ENCODE measurements at places on chromosomes 6 and 20. TPM values are rescaled to one million over a fixed set of nuclear protein-coding genes. Genes with fewer than 3 reads are reported as not detected.

PSORS1C1 gene
- not detected for total RNA-seq

COL11A2 gene
- total RNA-seq: 70.6 TPM

POPDC3 gene
- total RNA-seq: 53.4 TPM

HLA-C gene
- 132 TPM for total RNA-seq

PPP1R3G gene
- total RNA-seq: 7.6 TPM

TRAPPC3L gene
- not detected for total RNA-seq

PDE7B gene
- total RNA-seq: 0.60 TPM

- no peaks in the 10 kb centered on the region for H3K36me3 ChIP-seq
- no peaks in the 10 kb centered on the region for H3K27me3 ChIP-seq
- DNase-seq: no peak
- peak overlapping the region; percentile 55 for H3K27ac ChIP-seq
- H3K4me1 ChIP-seq: peaks cover 61% of the 10 kb centered on the region
- no peak overlapping the region for H3K4me3 ChIP-seq
Observed at GRCh38 chr6:167860550-167861226, 34.0 kb downstream of the AFDN start.

- no peaks in the 10 kb centered on the region for H3K36me3 ChIP-seq
- no peaks in the 10 kb centered on the region for H3K27me3 ChIP-seq
Observed at GRCh38 chr20:22412977-22413868, 171.1 kb downstream of the FOXA2 start.

DNA sequence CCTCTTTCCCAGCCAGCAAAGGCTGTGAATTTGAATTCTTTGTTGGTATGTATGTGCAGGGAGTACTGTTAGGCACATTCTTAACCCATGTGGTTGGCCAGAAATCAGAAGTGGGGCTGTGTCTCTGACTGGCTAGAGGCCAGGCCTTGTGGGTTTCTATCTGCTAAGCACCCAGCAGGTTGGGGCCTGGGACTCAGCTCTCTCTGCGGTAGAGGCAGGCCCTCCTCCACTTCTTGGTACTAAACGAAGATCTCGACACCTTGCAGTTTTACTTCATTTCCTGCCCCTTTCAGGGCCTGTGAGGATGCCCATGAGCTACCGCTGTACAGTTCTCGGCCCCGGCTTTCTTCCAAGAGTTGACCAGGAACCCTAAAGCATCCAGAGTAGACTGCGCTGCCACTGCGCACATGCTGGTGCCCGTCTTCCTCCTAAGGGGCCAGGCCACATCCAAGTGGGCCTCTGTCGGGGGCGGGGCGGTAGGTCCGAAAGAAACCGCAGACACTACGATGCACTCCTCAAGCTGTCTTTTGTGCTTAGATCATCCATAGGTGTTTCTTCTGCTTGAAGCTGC lies 51.1 kb downstream of the TCP11 start:
- H3K4me1 ChIP-seq: no peaks in the 10 kb centered on the region
- peaks cover 5% of the 10 kb centered on the region for H3K36me3 ChIP-seq
- no peaks in the 10 kb centered on the region for H3K27me3 ChIP-seq
- DNase-seq: no peak
- H3K4me3 ChIP-seq: no peak overlapping the region

DNA sequence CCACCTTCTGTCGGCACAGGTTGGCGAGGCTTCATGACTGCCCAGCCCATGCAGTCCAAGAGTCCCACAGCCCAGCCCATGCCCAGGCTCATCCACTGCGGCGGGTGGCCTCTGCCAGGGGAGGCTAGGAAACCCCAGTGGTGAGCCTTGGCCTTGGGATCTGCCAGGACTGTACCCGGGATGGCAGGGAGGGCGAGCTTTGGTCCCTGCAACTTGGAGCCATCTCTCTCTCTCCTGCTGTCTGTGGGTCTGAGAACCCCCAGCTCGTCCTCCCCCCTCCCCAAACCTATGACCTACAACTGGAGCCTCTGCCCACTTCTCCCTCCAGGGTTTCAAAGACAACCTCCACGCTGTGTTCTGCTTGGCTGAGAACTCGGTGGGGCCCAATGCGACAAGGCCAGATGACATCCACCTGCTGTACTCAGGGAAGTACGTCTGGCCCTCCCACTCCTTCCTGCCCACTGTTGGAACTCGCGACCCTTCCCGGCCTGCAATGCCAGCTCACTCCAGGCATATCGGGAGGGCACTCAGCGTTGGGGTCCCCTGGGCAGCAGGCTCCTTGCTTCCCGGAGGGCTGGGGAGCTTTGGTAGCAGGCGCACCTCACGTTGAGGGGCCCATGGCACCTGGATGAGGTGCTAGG lies 19.7 kb downstream of the NPEPL1 start:
- H3K4me1 ChIP-seq: no peaks in the 10 kb centered on the region
- no peak for DNase-seq
- no peaks in the 10 kb centered on the region for H3K27me3 ChIP-seq
- no peak overlapping the region for H3K4me3 ChIP-seq
- no peak overlapping the region for H3K27ac ChIP-seq

- peaks cover 10% of the 10 kb centered on the region for H3K4me1 ChIP-seq
- DNase-seq: no peak
- H3K27ac ChIP-seq: no peak overlapping the region
- no peaks in the 10 kb centered on the region for H3K36me3 ChIP-seq
- peaks cover 8% of the 10 kb centered on the region for H3K27me3 ChIP-seq
Observed at GRCh38 chr6:46651006-46651405, 1.6 kb downstream of the CYP39A1 start.

DNA sequence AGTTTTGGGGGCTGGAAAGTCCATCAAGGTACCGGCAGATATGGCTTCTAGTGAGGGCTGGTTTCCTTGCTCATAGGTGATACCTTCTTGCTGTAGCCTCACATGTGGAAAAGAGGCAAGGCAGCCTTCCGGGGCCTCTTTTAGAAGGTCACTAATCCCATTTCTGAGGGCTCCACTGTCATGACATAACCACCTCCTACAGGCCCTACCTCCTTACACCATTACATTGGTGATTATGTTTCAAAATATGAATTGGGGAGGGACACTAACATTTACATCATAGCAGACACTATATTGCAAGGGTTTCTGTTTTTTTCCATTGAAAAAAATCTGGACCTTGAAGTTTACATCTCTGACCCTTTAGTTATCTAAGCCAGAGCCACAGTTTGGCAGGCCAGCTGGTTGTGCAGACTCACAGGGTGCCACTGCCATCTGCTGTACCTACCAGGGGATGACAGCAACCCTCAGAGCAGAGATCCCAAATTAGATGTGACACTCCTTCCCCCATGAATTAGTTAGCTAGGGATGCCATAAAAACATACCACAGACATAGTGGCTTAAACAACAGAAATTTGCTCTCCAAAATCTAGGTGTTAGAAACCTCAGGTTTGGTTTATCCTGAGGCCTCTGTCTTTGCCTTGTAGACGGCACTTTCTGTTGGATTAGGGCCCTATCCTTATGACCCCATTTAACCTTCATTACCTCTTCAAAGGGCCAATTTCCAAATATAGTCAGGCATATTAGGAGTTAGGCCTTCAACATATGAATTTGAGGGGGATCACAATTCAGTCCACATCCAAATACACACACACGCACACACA lies 166.4 kb upstream of the RNF217 start:
- H3K4me1 ChIP-seq: no peaks in the 10 kb centered on the region
- no peak overlapping the region for H3K27ac ChIP-seq
- H3K4me3 ChIP-seq: no peak overlapping the region

DNA sequence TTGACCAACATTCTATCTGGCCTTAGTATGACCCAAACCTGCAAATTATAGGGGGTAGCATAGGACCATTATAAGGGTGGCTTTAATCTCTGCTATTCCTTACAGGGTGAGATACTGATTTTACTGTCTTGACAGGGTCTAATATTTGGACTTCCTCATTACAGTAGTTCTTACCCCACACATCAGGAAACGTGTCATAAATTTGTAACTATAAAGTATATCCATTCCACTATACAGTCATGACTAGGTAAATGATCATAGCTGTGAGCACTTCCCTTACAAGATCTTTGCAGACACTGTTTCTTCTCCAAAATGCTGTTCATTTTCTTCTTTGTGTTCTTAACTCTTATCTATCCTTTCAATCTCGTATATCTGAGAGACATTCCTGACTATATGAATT lies 518.7 kb upstream of the RNF217 start:
- H3K27ac ChIP-seq: no peak overlapping the region
- no peaks in the 10 kb centered on the region for H3K27me3 ChIP-seq
- peaks cover 1% of the 10 kb centered on the region for H3K4me1 ChIP-seq
- no peak overlapping the region for H3K4me3 ChIP-seq
- H3K36me3 ChIP-seq: no peaks in the 10 kb centered on the region

DNA sequence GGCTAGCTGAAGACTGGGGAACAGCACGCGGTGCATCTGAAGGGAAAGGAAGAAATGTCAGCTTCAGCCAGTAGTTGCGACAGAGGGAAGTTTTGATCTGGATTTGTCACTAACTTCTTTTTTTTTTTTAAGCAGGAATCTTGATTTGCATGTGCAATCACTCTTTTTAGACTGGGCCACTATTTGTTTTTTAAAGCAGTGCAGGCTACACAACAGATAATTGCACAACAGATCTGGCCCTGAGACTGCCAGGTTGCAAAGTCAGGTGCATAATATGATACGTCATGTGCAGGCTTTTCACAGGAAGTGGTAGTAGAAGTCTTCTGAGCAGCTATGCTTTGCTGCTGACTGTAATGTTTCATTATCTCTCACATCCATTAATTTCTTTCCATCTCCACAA lies 13.5 kb downstream of the PFDN4 start:
- H3K27ac ChIP-seq: no peak overlapping the region
- no peak for DNase-seq
- H3K27me3 ChIP-seq: no peaks in the 10 kb centered on the region
- H3K4me1 ChIP-seq: peaks cover 3% of the 10 kb centered on the region
- H3K4me3 ChIP-seq: no peak overlapping the region

DNA sequence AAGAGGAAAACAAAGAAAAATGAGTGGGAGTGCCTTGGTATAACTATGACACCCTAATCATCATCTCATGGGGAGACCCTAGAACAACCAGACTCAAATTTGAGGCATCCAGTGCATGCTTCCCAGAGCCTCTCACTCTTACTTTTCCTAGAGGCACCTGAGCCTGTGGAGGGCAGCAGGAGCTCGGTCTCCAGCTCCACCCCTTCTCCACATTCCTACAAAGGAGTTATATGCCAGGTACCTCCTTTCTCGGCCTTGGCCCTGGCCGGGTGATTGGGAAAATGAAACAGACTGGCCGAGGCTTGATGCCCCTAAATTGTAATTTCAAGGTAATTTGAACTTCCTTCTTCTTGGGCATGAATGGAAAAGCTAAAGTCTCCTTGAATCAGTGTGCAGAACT lies 761.2 kb upstream of the CHD6 start:
- DNase-seq: no peak
- H3K4me3 ChIP-seq: no peak overlapping the region
- H3K27ac ChIP-seq: no peak overlapping the region
- H3K36me3 ChIP-seq: no peaks in the 10 kb centered on the region
- no peaks in the 10 kb centered on the region for H3K4me1 ChIP-seq

- no peak overlapping the region for H3K27ac ChIP-seq
- no peaks in the 10 kb centered on the region for H3K27me3 ChIP-seq
- H3K4me1 ChIP-seq: no peaks in the 10 kb centered on the region
- H3K4me3 ChIP-seq: no peak overlapping the region
- DNase-seq: peak; percentile 64
Observed at GRCh38 chr6:48775157-48775556, 664.2 kb upstream of the PTCHD4 start.

DNA sequence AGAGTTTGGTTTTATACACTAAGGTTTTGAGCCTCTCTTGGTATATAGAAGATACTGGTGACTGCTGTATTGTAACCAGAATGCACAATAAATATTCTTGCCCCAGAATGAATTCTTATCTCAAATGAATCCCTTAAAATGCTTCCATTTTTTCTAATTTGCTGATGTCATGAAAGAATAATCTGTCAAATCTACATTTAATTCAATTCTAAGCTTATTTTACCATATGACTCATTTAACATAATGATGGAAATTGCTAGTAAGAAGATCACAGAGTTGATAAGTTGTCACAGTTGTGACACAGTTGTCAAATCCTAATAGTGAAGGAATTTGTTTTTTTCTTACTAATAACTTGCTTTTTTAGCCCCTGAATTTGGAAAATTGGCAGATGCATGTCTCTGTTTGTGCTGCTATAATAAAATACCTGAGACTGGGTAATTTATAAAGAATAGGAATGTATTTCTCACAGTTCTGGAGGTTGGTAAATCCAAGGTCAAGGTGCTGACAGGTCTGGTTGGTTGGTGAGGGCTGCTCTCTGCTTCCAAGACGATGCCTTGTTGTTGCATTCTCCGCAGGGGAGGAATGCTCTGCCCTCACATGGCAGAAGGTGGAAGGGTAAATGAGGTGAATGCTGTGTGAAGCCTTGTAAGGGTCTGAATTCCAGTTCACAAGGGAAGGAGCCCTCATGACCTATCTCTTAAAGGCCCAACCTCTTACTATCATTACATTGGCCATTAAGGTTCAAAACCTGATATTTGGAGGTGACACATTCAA lies 4.7 kb downstream of the ECT2L start:
- H3K36me3 ChIP-seq: no peaks in the 10 kb centered on the region
- no peak overlapping the region for H3K27ac ChIP-seq
- H3K4me1 ChIP-seq: no peaks in the 10 kb centered on the region
- peaks cover 12% of the 10 kb centered on the region for H3K27me3 ChIP-seq
- no peak overlapping the region for H3K4me3 ChIP-seq
- DNase-seq: no peak

- no peak overlapping the region for H3K27ac ChIP-seq
- DNase-seq: no peak
- peaks cover 6% of the 10 kb centered on the region for H3K4me1 ChIP-seq
- H3K4me3 ChIP-seq: no peak overlapping the region
- H3K36me3 ChIP-seq: no peaks in the 10 kb centered on the region
Observed at GRCh38 chr20:48459722-48460395, 367.9 kb downstream of the PREX1 start.

DNA sequence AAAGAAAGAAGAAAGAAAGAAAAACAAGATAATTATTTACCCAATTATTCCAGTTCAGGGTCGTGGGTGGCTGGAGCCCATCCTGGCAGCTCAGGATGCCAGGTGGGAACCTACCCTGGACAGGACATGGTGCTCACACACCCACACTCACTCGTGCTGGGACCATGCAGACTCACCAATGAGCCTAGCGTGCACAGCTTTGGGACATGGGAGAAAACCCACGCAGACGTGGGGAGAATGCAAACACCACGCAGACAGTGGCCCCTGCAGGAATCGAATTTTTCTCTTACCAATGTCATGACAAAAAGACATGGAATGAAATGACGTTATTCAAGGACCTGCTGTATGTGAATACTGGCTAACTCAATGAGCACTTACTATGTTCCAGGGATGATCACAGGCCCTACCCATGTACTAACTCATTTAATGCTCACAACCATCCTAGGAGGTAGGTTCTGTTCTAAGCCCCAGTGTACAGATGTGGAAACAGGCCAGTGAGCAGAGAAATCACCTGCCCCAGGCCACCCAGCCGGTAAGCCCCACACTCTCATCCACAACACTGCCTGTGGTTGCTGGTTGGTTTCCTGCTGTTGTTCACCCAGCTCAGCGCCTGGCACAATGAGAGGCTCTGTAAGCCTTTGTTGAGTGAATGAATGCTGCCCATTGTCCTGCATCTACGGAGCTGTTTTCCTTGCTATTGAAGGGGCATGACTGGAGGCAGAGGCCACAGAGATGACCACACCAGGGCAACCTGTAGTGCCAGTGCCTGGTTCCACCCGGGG lies 6.8 kb upstream of the PI16 start:
- no peaks in the 10 kb centered on the region for H3K36me3 ChIP-seq
- H3K4me3 ChIP-seq: no peak overlapping the region
- H3K27me3 ChIP-seq: no peaks in the 10 kb centered on the region
- DNase-seq: no peak
- H3K27ac ChIP-seq: no peak overlapping the region
- no peaks in the 10 kb centered on the region for H3K4me1 ChIP-seq

Data from cardiac muscle cell (in vitro differentiated cells and primary cell).